Stimulated activated CD8-positive, alpha-beta memory T cell treated with anti-CD3 and anti-CD28 coated beads, Interleukin-4, amount 100 ng/mL, for 1 hour (primary cell): ENCODE measurements at places on chromosomes 4 and X.

DNA sequence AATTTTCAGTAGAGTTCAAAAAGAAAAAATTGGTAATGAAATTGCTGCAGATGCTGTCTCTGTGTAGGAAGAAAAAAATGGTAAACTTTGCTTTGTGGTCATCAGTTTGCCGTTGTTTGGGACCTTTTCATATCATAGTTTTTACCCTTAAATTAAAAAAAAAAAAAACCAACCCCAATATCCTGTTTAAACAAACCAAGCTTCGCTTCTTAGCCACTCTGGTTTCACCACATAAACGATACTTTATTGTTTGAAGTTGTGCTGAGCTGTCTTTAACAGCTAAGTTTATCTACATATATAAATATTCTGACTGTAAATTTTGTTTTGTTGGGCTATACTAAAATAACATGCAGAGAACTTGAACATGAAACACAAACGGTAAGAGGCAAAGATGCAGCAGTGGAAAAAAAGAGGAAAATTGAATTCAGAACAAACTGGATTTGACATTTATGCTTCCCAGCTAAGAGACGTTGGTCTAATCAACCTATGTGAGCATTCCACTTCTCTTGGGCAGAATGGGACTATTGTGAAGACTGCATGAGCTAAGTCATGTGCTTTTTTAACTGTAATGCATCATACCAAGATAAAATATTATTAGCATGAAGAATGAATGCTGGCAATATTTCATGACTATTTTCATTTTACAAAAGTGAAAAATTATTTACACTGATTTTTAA, 15.7 kb upstream of the H2AZ1 start:
- no peak for DNase-seq

- DNase-seq: no peak
Observed at GRCh38 chrX:568311-568710, 62.3 kb upstream of the SHOX start.

DNA sequence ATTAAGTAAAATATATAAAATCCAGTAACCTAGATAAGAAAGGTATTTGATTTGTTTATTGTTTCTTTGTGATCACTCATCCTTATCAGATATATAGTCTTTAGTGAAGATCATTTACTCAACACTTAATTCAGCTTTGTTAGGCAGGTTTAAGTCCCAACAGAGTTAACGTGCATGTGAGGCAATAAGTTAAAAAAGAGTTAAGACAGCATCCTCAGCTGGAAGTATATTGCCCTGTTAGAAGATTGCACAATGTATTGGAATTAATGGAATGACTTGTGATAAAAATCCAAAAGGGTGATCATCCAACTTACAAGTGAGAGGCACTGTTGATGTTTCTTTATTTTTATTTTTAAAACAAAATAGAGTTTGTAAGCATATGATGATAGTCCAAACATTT, 1162.1 kb downstream of the RAPGEF2 start:
- DNase-seq: no peak

DNA sequence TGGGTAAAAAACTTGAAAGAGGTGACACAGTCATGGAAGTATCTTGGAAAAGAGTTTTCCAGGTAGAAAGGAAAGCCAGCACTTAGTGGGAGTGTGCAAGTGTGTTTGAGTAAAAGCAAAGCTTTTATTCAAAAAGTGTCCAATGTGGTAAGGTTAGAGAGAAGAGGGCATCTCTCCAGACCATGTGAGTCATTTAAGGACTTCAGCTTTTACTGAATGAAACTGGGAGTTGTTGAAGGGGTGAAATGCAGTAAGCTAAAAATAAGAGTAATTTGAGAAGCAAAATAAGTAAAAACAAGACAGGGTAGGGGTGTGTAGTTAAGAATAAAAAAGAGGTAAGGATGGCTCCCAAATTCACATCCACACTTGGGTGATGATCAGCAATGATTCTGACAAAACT, 238.9 kb downstream of the SLC7A11 start:
- DNase-seq: no peak

- DNase-seq: no peak
Observed at GRCh38 chr4:70895811-70896491, 6.2 kb upstream of the MOB1B start.
